ENCODE measurements at places on chromosomes 16 and 17.

- no peak for DNase-seq
Observed at GRCh38 chr16:53071748-53072301, 17.0 kb downstream of the CHD9 start.

DNA sequence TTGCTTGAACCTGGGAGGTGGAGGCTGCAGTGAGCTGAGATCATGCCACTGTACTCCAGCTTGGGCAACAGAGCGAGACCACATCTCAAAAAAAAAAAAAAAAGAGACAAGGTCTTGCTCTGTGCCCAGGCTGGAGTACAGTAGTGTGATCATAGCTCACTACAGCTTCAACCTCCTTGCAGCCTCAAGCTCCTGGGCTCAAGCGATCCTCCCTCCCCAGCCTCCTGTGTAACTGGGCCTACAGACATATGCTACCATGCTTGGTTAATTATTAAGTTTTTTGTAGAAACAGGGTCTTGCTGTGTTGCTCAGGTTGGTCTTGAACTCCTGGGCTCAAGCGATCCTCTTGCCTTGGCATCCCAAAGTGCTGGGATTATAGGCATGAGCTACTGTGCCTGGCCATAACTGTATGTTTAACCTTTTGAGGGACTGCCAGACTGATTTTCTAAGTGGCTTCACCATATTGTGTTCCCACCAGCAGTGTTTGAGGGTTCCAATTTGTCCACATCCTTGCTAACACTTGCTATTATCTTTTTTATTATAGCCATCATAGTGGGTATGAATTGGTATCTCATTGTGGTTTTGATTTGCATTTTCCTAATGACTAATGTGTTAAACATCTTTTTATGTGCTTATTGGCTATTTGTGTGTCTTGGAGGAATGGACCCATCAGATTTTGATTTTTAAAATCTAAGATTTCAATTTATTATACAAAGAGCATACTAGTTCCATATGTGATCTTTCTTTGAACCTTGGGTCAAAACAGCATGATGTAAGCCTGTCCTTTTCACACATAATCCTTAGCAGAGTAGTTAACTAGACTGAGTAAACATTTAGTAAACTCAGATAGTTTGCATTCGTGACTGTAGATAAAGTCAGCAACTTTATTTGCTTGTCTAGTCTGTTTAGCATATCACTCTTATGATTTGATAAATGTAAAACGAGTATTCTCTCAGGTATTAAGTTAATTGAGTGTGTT is 38.1 kb upstream of the KPNB1 start:
- no peak for DNase-seq

- DNase-seq: no peak
Observed at GRCh38 chr17:77189148-77189547, 48.4 kb downstream of the SEC14L1 start.

DNA sequence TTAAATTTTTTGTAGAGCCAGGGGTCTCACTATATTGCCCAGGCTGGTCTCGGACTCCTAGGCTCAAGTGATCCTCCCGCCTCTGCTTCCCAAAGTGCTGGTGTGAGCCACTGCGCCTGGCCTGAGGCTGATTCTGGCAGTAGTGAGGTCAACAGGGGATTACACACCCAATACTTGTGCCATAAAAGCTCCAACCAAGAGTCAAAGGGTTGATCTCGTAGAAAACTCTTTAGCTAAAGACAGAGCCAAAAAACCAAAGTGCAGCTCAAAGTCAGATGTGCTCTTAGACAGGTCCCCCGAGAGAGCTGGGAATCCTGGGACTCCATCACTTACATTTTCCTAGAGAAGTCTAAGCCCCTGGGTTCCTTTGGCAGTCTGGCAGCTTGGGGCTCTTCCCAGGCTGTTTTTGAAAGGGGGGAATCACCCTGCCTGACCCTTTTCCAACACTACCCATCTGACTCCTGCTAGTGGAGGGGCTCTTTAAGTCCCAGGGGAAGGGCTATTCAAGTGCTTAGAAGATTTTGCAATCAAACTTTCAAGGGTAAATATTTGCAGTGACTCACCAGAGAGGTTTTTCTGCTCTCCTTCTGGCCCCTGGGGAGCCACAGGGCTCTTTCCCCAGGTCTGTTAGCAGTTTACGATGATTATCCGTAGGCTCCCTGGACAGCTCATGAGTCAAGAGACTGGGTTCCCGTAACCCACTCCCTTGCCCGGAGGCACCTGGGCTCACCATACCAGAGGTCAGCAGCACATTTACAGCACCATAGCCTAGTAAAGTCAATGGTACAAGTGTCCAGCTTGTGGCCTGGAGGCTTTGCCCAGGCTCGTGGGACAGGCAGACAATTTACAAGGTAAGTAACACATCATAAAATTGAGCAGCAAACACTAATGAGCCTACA is 408.7 kb downstream of the SLC39A11 start:
- DNase-seq: no peak

DNA sequence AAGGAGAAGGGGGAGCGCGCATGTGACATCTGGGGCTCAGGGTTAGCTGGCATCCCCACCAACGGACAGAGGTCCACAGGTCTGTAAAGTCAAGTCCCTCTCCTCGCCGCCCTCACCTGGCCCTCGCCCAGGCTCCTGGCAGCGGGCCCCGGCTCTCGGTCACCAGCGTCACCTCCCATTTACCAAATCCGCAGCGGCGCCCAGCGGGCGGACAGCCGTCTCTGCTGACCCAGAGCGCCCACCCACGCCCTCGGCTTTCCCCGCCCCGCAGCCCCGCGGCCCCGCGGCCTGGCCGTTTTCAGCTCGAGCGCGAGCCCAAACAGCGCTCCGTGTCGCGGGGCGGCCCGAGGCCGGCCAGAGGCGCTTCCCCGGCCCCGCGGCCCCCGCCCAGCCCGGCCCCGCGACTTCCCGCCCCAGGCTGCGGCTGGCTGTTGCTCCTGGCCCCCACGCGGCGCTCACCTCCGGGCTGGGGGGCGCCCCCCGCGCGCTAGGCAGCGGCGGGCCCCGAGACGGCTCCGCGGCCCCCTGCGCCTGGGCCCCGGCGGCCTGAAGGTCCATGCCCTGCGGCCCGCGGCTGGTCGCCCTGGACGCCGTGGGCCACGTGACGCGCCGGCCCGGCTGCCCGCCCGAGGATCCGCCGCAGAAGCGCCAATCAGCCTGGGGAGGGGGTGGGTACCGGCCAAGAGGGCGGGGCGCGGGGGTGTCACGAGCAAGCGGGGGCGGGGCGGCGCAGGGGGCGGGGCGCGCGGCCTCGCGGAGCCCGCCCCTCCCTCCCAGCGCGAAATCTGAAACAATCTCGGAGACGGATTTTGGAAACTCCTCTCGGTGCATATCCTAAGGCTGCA is at the start of gene COPRS:
Gene COPRS, minus strand, starts transcription at position 603 of the 845 bp plus-strand sequence. Its CDS starts 45 bp downstream, at position 558.
- peak; percentile 31 for DNase-seq

DNA sequence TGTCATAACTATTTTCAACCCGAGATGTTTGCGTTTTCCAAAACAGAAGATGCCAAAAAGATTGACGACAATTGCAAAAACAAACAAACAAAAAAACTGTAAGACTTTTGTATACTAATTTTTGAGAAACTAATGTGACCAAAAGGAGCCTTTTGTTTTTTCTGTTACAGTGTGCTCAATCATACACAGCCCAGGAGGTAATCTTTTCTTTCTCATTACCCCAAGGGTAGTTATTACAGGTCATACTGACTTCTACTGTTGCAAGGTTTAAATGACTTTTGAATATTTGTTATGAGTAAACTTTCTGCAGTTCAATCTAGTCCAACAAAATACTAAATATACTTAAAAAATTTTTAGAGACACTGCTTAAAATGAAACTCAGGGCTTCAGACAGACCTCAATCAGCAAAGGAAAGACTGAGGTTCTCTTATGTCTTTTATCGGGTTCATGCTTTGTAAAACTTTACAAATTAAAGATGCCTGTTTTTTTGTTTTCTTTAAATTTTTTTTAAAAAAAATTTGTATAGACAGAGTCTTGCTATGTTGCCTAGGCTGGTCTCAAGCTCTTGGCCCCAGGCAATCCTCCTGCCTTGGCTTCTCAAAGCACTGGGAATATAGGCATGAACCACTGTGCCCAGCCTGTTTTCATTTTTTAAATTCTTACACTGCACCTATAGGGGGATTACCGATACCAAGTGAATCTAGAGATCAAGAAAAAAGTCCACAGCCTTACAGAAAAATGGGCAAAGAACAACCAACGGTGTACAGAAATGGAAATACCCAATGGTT is 47.6 kb downstream of the SPOP start:
- DNase-seq: no peak

DNA sequence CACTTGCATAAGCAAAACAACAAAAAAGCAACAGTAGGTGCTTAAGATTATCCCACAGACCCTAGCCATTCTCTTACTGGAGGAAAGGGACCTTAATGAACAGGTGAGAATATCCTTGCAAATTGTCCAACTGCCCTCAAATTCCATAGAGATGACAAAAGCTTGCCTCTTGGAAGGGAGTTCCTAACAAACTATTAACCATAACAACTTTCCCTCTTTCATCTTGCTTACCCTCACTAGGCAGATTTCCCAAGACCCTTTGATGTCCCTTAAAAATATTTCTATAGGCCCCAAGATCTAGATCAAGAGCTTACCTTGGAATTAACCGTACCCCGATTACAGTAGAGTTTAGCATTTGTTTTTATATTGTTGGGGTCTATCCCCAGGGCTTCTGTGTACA is 21.8 kb downstream of the CNP start:
- DNase-seq: no peak

DNA sequence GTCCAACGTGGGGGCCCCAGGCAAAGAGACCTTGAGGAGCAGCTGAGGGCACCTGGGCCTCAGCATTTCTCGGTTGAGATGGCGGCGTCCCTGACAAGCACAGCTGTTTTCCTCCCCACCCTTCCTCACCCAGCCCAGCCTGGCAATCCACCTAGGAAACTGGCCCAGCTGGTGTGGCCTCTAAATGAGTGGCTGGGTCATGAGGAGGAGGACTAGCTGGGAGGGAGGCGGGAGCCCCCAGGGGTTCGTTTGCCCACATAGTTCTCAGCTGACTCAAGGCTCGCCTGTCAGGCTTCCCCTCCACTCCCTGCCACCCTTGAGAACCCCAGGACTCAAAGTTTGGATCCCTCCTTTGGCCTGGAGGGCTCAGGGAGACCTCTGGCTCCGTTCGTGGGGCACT is 5.9 kb downstream of the RNF222 start:
- no peak for DNase-seq

- DNase-seq: no peak
Observed at GRCh38 chr17:4215882-4216570, 47.8 kb downstream of the ANKFY1 start.

DNA sequence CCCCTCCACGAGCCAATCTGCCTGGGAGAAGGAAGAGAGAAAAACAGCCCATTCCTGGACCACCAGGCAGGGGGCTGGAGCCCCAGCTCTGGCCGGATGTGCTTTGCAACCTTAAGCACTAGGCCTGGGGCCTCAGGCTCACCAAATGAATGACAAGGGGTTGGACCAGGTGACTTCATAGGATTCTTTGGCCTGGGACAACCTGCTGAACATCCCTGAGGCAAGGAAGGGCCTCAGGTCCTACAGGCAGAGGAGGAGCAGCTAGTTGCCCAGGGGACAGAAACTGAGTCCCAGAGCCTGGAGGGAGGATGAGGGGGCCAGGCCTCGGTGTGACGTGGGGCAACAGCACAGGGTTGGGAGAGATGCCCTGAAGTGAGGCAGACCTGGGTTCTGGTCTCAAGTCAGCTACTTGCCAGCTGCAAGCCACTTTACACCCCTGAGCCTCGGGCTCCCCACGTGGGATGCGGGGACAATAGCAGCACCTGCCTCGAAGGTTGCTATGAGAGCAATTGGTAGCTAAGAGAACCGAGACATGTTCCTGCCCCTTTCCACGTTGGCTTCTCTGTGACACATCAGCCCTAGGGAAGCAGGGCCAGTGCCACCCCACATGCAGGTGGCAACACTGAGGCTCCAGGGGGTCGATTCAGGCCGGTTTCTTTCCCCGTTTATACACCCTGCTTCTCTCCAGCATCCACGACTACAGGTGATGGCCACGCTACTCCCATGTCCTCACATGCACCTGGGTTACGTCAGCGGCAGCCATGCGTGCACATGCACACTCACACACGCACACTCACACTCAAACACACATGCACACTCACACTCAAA is 42.6 kb downstream of the CFAP20 start:
- no peak for DNase-seq

GRCh38 chr16:31404353-31405064 is 11.4 kb downstream of the ITGAD start:
- no peak for DNase-seq

DNA sequence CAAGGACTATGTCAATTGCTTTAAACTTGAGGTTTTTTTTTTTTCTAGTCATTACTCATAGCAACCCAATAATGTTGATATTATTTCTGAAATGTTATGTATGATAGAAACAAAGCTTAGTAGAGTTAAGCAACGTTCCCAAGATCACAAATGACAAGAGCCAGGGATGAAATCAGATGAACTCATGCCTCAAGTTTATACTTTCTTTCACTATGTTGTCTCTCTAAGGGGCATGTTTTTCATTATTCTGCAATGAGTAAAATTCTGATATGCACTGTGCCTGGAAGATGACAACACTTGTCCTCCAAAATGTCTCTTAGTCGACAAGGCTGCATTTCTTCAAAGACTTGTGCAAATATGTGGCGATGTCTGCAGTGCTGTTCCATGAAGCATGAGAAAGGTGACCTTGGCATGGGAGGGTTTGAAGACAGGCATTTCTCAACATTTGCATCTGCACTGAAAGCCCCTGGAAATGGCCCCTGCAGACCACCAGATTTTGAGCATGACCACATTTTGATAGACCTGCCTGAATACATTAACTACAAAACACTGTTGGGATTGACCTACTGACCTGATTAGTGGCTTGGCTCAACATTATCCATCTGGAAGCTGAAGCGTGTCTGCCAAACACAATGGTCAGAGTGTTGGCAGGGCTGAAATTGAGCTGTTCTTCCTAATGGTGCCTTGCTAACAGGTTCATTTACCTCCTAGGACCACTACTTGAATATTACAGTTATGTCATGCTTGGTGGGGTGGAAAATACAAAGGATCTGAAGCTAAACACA is 1027.5 kb downstream of the CDH11 start:
- no peak for DNase-seq

GRCh38 chr17:46002973-46003316 is 3.9 kb downstream of the STH start:
- DNase-seq: no peak

- no peak for DNase-seq
Observed at GRCh38 chr17:48439875-48440505, 10.0 kb upstream of the SKAP1 start.

DNA sequence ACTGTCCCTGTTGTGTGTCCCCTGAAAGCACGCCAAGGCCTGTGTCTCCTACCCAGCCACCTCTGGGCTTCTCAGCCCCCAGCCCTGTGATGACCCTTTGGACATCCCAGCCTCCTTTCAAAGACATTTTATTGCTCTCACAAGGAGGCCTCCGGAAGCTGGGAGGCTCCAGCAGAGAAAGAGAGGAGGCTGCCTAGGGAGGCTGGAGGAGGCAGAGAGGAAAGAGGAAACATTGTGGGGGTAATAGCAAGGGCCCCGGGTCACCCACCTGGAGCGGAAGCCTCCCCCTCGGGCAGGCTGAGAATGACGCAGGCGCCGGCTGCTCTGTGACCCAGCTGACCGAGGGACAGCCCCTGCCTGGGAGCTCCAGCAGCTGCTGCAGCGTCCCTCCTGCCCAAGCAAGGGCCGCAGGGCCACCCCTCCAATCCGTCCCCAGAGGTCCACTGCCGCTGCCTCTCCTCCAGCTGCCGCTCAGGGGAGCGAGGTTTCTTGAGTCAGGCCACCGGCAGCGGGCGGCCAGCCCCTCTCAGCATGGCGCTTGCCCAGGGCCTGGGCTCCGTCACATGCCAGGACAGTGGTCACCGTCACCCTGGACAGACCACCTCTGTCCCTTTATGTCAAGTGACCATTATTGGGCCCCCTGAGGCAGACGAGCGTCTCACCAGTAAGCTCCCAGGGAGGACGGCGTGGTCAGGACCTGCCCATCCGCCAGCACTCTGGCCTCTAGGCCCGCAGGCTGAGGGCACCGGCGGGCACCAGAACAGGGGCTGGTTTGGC is 29.3 kb downstream of the ACTG1 start:
- peak; percentile 78 for DNase-seq

All from AML-193 (cell line).